ENCODE measurements at places on chromosomes 7 and 10.

DNA sequence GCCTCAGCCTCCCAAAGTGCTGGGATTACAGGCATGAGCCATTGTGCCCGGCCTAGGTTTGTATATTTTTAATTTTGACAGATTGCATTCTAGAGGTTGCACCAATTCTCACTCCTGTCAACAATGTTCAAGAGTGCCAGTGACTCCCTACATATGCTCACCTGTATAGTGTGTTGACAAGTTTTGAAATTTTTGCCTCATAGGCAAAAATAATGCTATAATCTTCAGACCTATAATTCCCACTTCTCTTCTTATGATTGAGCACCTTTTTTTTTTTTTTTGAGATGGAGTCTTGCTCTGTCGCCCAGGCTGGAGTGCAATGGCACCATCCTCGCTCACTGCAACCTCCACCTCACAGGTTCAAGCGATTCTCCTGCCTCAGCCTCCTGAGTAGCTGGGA is 139.7 kb downstream of the EVX1 start:
- no peak for DNase-seq

DNA sequence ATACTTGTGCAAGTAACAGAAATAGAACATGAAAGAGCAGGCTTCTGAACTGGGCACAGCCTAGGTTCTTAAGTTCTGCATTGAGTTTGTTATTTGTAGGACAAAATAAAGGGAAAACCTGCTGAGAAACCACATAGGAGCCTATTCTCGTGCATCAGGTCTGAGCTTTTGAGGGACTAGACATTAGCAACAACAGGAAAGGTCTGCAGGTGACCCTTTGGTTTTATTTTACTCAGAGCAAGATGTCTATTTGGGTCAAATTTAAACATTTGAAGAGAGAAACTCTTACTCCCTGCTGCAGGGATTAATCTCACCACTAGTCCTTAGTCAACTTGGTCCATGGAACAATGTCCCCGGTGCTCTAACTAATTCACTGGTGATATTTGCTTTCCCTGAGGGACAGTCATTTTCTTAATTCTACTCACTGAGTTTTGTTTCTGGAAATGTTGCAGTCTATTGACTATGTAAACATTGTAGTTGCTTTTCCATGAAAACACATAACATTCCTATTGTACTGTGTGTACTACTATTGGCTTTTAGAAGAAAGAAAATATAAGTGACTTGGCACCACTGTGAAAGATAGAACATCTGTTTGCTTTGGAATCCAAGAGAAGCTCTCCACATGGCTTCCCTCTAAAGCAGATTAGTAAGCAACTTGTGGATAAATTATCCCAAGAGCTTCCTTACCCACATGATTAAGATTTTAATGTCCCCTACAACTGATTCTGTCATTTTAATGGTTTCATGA is 108.2 kb downstream of the CHRM2 start:
- no peak for DNase-seq

DNA sequence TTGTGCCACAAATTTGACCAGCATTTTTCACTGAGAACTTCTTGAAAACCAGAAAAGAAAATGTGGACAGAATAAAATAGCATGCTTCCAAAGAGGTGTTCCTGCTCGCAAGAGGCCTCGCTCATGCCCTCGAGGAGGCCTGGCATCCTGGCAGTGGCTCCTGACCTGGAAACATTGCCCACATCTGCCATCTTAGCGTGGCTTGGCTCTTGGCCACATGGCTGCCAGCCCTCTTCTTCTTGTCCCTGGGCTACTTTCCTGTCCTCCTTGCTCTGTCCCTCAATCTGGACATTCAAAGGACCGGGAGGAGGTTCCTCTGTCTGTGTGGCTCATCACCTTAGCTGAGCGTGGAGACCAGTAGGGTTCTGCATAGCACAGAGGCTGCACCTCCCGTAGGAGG is 131.6 kb upstream of the TMEM72 start:
- peak; percentile 19 for DNase-seq

DNA sequence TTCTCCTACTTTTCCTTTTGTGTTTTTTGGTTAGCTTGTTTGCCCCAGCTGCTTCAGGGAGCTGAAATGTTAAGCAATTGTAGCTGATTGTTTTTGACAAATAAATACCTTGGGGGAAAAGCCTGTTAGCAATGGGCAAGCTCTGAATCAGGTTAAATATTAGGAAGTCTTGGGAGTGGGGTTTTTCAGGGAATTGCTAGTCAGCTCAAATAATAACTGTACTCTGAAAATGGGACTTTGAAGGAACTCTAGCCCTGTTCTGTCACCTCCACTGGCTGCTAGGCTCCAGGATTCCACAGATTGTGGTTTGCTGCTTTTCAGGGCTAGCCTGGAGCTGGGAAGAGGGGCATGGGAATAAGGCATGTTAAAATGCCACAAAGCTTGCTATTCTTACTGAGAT is 39.5 kb downstream of the ADK start:
- DNase-seq: no peak

DNA sequence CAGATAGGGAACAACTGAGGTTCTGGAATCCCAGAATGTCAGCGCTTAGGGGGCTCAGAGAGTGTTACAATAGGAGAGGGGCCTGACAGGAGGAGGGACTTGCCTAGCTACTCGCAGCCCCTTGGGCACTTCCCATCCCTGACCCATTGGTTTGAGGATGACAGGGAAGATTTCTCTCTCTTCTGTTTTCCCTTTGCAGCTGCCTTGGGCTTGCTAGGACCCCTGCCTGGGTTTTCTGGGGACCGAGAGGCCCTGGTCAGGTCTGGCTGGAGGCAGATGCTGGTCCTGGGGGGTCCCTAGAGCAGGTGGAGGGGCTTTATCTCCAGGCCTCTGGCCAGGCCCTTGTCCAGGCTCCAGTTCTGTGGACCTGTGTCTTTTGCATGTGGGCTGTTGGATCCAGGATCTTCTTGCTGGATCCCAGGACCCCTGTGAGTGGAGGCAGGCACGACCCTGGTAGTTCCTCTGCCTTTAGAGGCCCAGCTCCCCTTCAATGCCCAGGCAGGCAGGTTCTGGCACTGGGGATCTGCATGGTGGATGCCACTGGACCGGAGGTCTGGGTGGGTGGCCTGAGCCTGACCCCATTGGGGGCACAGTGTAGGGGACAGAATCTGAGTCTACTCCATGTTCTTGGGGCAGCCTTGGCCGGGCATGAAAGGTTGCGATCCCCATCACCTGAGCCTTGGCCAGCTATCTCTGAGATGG is 26.9 kb downstream of the RAMP3 start:
- DNase-seq: no peak

GRCh38 chr10:36808625-36809362 is 316.6 kb upstream of the ANKRD30A start:
- no peak for DNase-seq

GRCh38 chr7:149776848-149777407 is 3.5 kb upstream of the ZNF467 start:
- no peak for DNase-seq

GRCh38 chr7:128403676-128404075 is 6.1 kb downstream of the IMPDH1 start:
- no peak for DNase-seq

- DNase-seq: no peak
Measured at GRCh38 chr10:35770817-35771355, 128.8 kb upstream of the FZD8 start.

DNA sequence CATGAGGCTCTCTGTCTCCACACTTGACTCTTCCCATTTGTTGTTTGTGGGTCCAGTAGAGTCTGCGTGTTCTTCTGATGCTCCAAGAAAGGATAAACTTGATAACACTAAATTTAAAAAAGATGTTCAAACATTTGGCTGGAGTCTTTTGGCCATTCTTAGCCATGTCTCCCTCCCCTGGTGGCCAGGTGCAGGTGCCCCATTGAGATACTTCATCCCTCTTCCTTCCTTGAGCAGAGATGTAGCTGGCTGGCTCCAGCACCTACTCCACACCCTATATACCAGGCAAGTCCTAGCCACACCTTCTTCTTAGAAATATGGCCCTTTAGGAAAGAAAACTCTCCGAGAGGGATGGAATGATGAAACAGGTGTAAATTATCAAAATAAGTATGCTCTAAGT is 103.2 kb upstream of the GJD4 start:
- DNase-seq: no peak

- no peak for DNase-seq
Measured at GRCh38 chr10:101938305-101939007, 94.9 kb upstream of the KCNIP2 start.

GRCh38 chr10:62073429-62073828 is 171.9 kb downstream of the ARID5B start:
- DNase-seq: no peak

GRCh38 chr10:131591936-131592335 is 280.4 kb upstream of the TCERG1L start:
- no peak for DNase-seq

DNA sequence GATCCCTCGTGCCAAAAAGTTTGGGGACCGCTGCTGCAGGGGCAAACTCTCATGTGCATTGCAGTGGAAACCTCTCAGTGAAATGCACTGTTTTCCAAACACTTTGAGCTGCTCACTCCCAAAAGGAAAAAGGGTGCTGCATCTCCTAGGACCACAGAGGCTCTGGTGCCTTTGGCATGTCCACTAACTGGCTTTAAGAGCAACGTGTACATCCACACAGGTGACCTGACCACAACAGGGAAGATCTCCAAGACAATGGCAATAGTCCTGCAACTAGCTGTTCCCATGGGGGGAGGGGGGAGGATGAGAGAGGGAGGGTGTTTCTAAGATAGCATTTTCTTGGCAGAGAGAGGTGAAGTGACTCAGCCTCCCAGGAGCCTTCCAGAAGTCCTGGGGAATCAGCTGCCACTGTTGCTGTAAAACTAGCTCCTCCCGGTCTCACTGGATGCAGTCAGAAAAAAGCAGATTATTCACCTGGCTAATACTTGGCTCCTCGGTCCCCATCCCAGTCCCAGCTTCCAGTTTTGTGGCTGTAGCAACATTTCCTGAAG is 181.7 kb downstream of the HECW1 start:
- no peak for DNase-seq

DNA sequence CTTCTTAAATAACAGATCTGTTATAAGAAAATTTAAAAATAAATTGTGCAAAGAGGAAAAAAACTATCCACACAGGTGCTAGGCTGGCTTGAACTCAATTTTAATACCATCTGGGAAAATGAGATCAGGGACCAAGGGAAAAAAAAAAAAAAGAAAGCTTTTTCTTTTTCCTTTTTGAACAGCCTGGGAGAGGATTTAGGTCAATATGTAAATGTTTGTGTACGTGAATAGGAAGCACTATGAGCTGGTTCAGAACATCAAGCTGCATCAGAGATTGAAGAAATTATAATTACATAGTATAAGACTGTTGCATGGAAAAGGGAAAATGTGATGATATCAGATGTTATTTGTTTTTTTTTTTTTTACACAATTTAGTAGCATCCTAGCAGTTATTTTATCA is 548.0 kb downstream of the ARL4A start:
- DNase-seq: no peak

- DNase-seq: no peak
Measured at GRCh38 chr10:124612611-124613498, 131.3 kb downstream of the FAM53B start.

GRCh38 chr10:129045599-129045998 is 421.4 kb upstream of the MGMT start:
- no peak for DNase-seq

- DNase-seq: no peak
Measured at GRCh38 chr7:142562688-142563087, 186.6 kb upstream of the PRSS1 start.

- DNase-seq: no peak
Measured at GRCh38 chr10:13711291-13711690, 124.5 kb downstream of the PRPF18 start.

GRCh38 chr7:27172823-27173510 is 1.2 kb downstream of the HOXA10 start:
- DNase-seq: no peak

DNA sequence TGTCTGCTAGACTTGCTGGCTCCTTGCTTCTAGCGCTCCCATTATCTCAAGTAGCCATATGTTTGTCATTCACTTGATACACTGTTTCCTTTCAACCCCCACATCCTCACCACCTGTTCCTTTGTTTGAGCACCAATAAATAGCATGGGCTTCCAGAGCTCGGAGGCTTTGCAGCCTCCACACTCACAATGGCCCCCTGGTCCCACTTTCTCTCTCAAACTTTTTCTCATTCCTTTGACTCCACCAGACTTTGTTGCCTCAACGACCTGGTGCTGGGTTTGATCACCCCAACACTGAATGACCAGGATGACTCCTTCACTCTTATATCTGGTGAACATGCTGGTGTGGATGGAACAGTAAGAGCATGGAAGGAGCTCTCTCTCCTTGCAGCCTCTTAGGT is 114.5 kb upstream of the TRIM24 start:
- DNase-seq: no peak

DNA sequence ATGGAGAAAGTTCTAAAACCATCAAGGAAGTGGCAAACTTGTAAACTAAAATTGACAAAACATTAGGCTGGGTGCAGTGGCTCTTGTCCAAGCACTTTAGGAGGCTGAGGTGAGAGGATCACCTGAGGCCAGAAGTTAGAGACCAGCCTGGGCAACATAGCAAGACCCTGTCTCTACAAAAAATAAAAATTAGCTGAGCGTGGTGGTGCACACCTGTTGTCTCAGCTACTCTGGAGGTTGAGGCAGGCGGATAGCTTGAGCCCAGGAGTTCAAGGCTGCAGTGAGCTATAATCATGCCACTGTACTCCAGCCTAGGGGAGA is 29.4 kb upstream of the HNRNPH3 start:
- no peak for DNase-seq

- no peak for DNase-seq
Measured at GRCh38 chr7:42856605-42856987, 55.3 kb downstream of the C7orf25 start.

GRCh38 chr10:81870472-81870871 is 4.5 kb upstream of the NRG3 start:
- DNase-seq: no peak

DNA sequence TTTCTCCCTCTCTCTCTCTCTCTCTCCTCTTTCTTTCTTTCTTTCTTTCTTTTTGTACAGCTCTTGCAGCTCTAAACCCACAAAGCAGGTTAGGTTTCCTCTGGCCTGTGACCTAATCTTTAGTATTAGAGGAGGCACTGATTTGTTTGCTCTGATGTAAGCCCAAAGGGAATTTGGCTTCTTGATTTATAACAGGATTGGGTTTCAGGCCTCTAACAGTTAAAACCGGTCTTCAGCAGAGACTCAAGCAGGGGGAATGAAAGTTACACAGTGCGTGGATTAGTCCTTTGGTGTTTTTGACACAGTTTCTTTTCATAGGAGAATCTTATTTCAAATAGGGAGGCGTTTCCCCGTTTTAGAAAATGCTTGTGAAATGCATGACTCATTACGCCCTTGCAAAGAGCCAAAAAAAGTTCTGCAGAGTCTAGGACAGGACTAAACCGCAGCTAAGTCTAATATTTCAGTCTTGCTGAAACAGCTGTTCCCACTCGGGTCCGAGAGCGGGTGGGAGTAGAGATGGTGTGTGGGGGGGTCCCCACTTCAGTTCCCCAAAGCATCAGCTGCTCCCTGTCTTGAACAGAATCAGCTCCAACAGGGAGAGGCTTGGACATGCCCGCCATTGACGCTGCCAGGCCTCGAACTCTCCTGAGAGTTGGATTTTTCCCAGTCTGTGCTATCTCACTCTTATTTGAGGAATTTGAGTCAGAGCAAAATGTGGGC is 296.5 kb upstream of the PITRM1 start:
- DNase-seq: no peak
